ENCODE measurements at places on chromosomes 5 and 9.

- DNase-seq = no peak
Observed at GRCh38 chr5:175883506-175883905, 12.1 kb downstream of the CPLX2 start.

- DNase-seq = no peak
Observed at GRCh38 chr9:10007356-10007755, 605.4 kb downstream of the PTPRD start.

GRCh38 chr9:137066096-137066861 is 4.1 kb downstream of the SAPCD2 start:
- DNase-seq = no peak

GRCh38 chr5:6371079-6371810 is 7.1 kb downstream of the MED10 start:
- no peak for DNase-seq

GRCh38 chr9:98247831-98248657 is 7.4 kb downstream of the TBC1D2 start:
- DNase-seq = no peak

GRCh38 chr9:114048533-114049415 is 29.3 kb downstream of the AMBP start:
- no peak for DNase-seq

DNA sequence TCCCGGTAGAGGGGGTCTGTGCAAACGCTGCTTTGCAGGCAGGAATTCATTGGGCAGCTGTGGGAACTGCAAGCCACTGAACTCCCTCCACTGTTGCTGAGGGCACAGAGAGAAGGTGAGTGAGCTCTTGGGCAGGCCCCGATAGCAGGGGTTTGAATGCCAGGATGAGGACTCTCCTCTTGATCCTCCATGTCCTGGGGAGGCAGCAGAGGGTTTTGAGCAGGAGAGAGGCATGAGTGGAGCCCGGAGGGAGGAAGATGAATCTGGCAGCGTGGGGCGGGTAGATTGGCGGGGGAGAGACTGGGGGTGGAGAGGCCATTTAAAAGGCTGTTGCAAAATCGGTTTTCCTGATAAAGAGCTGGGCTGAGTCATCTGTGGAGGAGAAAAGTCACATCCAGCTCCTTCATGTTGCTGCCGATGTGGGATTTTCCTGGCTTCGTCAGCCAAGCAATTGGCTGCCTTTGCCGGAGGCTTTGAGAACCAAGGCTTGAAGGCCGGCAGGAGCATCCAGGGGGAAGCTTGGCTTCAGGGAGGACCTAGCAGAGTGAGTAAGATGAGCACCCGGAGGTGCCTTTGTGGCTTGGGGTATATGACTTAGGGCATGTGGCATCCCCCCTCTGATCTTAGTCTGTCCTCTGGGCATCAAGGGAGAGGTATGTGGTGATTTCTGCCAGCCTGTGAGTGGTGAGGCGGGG is at the start of gene SYNPO:
Gene SYNPO, plus strand, starts transcription at position 350 of the 695 bp plus-strand sequence. CDS start 7,616 bp downstream, outside the sequence.
- no peak for DNase-seq

GRCh38 chr5:128527077-128527476 is 11.0 kb downstream of the FBN2 start:
- no peak for DNase-seq

DNA sequence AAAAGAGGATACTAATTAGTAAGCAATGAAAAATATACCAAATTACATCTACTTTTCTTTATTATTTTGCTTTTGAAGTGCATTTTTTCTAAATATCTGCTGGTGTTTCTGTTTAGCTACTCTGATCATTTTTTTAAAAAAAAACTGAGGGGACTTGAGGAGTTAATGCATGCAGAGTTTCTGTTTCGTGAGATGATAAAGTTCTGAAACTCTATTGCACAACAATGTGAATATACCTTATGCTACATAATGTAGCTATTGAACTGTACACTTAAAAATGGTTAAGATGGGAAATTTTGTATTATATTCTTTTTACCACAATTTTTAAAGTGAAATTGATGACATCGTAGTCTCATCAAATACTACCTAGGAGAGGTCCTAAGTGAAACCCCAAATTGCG is 288.3 kb upstream of the NR4A3 start:
- no peak for DNase-seq

DNA sequence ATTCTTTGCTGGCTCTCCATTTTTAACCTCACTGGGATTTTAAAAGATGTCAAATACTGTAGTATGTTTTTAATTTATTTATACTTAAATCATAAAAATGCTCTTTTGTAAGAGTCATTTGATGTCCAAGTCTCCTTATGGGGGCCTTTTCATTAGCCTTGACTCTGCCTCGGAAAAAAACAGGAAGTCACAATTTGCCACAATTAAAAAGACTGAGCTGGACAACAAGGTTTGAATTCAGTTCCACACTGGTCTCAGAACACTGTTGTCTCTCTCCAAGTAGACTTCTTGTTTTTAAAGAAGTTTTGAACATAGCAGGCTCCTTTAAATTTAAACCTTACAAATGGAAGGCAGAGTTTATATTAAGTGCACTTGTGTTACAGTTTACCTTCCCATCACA is 444.2 kb downstream of the ACTL7B start:
- DNase-seq = no peak

DNA sequence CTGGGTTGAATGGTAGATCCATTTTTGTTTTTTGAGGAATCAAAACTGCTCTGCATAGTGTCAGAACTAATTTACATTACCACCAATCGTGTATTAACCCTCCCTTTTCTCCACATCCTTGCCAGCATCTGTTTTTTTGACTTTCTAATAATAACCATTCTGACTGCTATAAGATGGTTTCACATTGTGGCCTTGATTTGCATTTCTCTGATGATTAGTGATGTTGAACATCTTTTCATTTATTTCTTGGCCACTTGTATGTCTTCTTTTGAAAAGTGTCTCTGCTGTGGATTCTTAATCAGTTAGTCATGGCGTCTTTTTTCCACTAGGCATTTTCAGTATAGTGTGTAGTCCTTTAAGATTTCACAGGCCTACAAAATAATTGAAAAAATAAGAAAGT is 2144.3 kb upstream of the C9orf72 start:
- no peak for DNase-seq

DNA sequence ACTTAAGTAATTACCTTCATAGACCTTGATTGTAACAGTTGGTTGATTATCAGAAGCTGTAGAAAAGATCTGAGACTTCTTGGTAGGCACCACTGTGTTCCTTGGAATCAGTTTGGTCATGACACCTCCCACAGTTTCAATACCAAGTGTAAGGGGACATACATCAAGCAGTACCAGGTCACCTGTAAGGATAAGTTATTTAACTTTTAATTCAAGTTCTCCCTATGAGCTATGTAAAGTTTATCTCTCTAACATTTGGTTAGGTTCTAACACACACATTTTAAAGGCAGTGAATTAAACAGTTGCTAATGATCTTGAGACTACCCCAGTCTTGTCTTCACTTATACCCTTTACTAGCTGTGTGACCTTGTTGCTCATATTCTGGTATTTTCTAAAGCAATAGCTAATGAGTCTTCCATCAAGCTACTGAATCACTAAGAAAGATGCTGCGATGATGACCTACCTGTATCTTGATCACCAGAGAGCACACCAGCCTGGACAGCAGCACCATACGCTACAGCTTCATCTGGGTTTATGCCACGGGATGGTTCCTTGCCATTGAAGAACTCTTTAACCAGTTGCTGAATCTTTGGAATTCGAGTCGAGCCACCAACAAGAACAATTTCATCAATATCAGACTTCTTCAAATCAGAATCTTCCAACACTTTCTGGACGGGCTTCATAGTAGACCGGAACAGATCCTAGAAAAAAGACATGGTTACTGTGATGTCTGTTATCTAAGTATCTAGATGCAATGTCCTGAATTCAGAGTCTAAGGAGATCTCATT is 2.8 kb downstream of the HSPA5 start:
- no peak for DNase-seq

GRCh38 chr5:27377626-27378025 is 339.2 kb upstream of the CDH9 start:
- no peak for DNase-seq

GRCh38 chr5:128597156-128597555 is 59.1 kb upstream of the FBN2 start:
- DNase-seq = no peak

DNA sequence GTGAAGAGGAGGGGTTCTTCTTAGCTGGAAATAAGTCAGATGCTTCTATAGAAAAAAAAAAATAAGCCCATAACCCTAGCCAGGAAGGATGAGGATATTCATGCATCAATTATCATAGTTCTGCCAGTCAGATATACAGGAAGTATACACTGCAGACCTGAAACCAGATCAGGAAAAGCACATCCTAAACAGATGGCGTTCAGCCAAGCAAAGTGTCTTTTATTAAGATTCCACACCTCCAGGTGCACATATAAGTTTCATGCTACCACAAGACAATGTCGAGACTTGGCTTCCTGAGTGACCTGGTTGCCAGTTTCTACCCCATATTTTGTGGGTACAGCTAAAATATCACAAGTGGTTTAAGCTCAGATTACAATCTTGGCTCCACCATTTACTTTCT is 108.3 kb downstream of the CETN3 start:
- DNase-seq = no peak

GRCh38 chr9:126872516-126872915 is 12.1 kb downstream of the ZBTB34 start:
- no peak for DNase-seq

- no peak for DNase-seq
Observed at GRCh38 chr5:77669677-77670076, 31.2 kb upstream of the OTP start.

- no peak for DNase-seq
Observed at GRCh38 chr9:99368341-99369326, 146.6 kb downstream of the SEC61B start.

DNA sequence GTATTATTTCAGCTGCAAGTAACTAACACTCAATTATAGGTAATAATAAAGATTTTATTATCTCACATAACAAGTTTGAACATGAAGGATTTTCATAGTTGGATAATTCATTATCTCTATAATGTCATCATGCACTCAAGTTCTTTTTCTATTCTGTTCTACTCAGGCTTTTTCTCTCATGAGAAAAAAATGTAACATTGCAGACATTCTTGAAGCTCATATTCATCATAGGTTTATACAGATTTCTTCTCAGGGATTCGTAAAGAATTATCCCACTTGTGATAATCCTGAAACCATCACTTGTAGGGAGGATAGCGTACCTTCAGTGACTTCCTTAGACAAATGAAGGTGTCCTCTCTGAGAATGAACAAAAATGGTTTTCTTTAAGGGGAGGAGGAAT is 150.3 kb downstream of the XRCC4 start:
- DNase-seq = no peak

DNA sequence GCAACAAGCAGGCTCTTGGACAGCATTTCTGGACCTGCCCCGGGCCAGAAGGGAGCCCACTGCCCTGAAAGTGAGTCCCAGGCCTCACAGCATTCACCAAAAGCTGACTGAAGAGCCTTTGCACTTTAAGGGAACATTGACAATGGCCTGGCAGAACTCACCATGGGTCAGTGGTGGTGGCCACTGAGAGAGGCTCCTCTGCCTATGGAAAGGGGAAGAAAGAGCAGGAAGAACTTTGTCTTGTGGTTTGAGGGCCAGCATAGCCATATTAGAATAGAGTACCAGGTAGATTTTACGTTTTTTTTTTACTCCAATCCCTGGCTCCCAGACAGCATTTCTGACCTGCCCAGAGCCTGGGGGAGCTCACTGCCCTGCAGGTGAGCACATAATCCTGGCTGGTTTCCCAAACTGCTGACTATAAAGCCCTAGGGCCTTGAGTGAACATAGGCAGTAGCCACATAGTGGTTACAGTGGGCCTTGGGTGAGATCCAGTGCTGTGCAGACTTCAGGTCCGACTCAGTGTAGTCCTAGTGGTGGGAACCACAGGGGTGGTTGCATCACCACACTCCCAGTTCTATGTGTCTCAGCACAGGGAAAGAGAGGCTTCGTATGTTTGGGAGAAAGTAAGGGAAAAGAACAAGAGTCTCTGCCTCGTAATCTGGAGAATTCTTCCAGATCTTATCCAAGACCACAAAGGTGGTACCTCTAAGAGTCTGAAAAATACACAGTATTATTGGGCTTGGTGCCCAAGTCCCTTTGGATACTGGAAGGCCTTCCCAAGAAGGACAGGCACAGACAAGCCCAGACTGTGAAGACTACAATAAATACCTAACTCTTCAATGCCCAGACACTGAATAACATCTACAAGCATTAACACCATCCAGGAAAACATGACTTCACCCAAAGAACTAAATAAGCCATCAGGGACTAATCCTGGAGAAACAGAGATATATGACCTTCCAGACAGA is 89.5 kb downstream of the TSSK1B start:
- no peak for DNase-seq

GRCh38 chr9:119272500-119273211 is 96.6 kb downstream of the BRINP1 start:
- no peak for DNase-seq

GRCh38 chr9:14283276-14283675 is 30.7 kb downstream of the NFIB start:
- DNase-seq = no peak

- DNase-seq = no peak
Observed at GRCh38 chr9:22244139-22245011, 202.2 kb upstream of the DMRTA1 start.

DNA sequence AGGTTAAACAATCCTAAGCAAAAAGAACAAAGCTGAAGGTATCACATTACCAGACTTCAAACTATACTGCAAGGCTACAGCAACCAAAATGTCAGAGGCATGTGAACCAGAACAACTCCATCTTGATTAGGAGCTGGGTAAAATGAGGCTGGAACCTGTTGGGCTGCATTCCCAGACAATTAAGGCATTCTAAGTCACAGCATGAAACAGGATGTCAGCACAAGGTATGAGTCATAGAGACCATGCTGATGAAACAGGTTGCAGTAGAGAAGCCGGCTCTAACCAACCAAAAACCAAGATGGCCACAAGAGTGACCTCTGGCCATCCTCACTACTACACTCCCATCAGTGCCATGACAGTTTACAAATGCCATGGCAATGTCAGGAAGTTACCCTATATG is 252.0 kb downstream of the RASEF start:
- DNase-seq = no peak

GRCh38 chr5:139741823-139742172 is 53.8 kb upstream of the PSD2 start:
- DNase-seq = no peak
